SK-MEL-5 (cell line): ENCODE measurements at places on chromosomes 2 and 18.

- DNase-seq = no peak
Measured at GRCh38 chr18:25451077-25451658, 99.2 kb upstream of the ZNF521 start.

DNA sequence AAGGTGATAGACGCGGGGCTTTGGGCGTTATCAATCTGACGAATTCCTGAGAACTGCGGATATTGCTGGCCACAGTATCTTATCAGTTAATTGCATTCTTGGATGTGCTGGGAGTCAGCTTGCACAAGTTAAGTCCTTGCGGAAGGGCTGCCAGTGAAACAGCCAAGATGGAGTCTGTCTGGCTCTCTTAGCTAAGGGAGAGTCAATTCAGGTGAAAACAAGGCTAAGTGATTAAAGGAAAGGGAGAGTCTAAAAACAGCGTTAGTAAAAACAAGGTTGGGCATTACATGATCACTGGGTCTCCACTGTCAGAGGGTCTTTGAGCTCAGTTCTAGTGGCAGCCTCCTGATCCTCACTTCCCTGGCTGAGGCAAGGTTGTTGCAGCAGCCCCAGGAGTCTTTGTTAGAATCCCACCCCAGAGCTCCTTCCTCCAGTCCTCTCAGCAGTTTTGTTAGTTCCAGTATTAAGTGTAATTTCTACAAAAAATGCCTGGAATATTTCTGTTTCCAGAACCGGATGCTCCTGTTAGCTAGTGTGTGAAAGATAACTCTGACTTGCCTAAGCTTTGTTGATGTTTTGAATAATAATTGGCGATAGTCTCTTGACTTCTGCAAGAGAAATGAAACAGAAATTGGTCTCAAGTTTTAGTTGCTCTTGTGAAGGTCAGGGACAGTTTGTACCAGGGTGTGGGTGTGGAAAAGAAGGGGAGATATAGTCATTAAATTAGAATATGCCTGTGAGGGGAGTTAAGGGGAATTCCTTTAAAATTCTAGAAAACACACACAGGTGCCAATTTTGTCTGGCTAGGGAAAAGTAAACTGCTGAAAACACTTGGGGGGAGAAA is 10.6 kb downstream of the CFLAR start:
- no peak for DNase-seq

- DNase-seq = no peak
Measured at GRCh38 chr2:12293874-12294273, 422.9 kb upstream of the TRIB2 start.

- DNase-seq = no peak
Measured at GRCh38 chr2:211408483-211408891, 852.1 kb downstream of the CPS1 start.

DNA sequence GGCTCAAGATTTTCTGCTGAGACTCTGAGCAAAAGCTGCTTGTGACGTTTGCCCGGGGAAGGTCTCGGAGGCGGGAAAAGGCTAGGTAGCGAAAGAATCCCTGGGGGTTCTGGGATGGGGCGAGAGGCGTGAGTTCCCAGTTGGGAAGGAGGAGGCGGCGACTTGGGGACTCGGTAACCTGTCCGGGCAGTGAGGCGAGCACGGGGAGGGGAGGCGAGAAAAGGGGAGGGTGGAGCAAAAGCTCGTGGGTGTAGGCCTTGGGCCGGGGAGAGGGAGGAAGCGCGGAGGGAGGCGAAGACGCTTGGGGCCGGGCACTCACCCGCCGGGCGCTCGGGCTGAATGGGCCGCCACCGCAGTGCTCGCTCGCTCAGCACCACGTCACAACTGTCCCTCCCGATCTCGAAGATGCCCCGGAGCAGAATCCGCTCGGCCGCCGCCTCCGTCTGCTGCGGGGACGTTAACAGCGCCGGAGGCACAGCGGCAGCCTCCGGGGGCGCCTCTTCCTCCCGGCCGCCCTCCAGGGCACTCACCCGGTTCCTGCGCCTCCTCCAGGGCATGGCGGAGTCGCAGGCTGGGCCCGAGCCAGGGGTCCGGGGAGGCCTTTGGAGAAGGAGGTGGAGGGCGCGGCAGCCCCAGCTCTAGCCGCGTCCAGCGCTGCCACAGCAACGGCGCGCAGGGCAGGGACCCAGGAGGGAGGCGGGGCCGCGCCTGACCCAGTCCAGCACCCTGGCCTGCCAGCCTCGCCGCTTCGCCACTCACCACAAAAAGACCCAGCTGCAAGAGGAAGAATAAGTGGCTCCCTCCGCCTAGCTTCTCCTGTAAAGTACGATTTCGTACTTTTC is at the start of gene CERKL:
Gene CERKL, minus strand, starts transcription at position 656 of the 842 bp plus-strand sequence. Its CDS starts 99 bp downstream, at position 557.
- DNase-seq = no peak

DNA sequence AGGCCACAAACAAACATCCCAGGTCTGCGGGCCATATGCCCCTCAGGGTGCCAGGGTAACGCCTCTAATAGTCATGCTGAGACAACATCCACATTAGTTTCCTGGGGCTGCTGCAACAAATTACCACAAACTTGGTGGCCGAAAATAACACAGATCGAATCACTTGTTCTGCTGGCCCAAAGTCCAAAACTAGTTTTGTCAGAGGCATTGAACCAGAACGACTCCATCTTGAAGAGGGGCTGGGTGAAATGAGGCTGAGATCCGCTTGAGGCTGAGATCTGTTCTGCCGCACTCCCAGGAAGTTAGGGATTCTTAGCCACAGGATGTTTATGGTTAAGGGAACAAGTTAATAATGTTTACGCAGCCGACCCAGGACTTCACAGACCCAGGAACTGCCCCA is 66.7 kb downstream of the COPS8 start:
- DNase-seq = no peak
